Hepatocyte (in vitro differentiated cells): ENCODE measurements at places on chromosomes 16 and 17. TPM values are rescaled to one million over a fixed set of nuclear protein-coding genes. Genes with fewer than 3 reads are reported as not detected.
A peak's percentile ranks its signal among the peaks of the same experiment; 100 is the strongest.

DNA sequence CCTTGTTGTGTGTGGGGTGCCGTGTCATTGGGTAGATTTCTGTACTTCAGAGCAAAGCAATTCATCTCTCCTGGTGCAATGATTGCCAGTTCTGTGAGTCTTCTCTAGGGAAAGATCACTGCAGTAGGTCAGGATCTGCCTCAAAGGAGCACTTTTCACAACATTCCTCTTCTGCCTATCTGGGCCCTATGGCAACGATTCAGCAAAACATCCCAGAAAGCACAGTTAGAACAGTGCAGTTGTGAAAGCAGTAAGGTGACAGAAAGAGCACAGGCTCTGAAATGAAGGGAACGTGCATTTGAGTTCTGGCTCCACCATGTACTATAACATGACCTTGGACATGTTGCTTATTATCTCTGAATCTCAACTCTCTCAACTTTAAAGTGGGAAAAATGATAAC lies 178.5 kb upstream of the N4BP1 start:
- DNase-seq, result no peak

DNA sequence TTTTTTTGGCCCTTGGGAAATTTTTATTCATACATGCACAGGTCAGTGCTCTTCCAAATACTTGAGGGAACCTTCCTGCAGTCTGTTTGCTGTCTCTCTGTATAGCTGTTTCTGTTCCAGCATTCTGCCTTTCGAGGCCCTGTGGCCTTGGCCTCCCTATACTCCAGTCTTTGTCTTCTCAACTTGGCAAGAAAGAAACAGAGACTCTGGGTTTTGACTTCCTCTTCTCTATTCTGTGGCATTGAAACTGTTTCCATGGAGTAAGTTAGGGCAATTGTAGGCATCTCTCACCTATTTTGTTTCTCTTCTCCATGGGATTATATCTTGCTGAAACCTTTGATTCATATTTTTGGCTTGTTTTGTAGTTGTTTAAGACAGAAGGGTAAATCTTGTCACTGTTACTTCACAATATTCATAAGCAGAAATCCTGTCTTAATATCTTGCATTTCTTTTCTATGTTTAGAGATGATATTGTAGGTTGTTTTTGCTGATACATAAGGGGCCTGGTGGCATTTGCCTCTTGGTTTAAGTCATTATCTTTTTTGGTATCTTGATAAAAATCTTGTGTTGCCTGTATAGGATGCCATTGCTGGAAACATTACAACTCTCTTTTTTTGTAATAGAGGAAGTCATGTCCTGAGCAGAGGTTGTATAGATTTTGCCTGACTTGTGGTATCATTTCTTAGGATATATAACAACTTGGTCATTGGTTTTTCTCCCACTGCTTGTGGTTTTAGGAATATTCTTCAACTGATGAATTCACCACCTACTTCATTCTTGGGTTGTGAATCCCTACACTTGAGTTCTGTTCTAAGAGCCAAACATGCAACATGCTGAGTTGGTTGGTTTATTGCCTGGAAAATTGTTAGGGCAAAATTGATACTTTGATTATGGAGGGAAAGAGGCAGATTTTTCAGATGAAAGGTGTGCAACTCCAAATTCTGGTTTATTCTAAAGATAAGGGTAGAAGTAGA lies 168.6 kb downstream of the FTO start:
- no peak for DNase-seq

- DNase-seq, result no peak
Measured at GRCh38 chr17:151886-152859, 14.8 kb downstream of the SCGB1C2 start.

- DNase-seq, result peak; percentile 69
Measured at GRCh38 chr17:27756467-27757371, 43.6 kb downstream of the NOS2 start.

GRCh38 chr17:304461-304860 lies 48.1 kb downstream of the RPH3AL start:
- DNase-seq, result peak; percentile 28

GRCh38 chr17:81435652-81436293 lies 40.5 kb downstream of the BAHCC1 start:
- DNase-seq, result no peak

DNA sequence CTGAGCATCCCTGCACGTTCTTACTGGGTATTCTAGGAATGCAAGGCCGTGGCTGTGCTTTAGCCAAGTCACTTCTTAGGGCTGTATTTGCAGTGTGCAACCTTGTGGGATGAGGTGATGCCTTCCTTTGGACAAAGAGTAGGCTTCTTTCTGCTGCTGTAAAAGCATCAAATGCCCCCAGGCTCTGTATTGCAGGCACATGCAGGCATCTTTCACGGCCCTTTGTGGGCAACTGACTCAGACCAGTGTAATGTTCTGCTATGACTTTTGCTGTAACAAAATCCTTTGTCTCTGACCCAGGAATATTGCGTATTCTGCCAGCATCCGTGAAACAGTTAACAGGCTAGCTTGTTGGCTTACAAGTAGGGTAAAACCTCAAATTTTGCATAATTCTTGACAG lies 30.9 kb upstream of the GCSH start:
- no peak for DNase-seq

Gene RPL13
- total RNA-seq, result 4,787 and 7,288 TPM in 2 replicates

Gene ABCA3
- 1.5 and 1.8 TPM in 2 replicates for total RNA-seq

- no peak for DNase-seq
Measured at GRCh38 chr16:72977127-72977526, 70.8 kb downstream of the ZFHX3 start.

DNA sequence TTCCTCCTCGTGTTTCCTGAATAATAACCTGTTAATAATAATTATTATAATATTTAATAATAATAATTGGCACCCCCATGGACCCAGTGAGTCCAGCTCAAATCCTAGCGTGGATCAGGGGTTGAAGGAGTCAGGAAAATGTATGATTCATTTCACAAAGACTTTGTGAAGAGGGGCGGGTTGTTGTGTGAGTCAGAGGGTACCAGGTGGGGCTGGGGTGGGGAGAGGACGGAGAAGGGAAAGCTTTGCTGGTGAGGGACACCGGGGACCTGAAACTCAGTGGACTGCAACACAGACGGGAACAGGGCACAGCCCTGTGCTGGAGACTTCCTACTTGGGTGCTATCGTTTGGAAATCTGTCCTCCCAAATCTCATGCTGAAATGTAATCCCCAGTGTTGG lies 3.1 kb upstream of the ADORA2B start:
- no peak for DNase-seq

DNA sequence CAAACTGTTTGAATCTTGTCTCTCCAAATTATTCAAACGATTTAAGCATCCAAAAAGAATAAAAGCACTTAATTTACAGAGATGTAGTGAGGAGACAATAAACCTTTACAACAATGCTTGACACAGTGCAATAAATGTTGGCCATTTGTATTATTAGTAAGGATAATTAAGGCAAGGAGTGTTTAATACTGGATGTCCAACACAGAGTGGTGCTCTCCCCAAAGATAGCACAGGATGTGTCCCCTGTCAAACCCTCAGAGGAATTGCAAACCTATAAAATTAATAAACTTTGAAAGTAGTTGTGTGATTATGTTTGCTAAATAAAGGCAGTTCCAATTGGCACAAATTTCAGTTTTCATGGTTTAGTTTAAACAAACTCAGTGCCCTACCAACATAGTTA lies 253.0 kb upstream of the AXIN2 start:
- no peak for DNase-seq

DNA sequence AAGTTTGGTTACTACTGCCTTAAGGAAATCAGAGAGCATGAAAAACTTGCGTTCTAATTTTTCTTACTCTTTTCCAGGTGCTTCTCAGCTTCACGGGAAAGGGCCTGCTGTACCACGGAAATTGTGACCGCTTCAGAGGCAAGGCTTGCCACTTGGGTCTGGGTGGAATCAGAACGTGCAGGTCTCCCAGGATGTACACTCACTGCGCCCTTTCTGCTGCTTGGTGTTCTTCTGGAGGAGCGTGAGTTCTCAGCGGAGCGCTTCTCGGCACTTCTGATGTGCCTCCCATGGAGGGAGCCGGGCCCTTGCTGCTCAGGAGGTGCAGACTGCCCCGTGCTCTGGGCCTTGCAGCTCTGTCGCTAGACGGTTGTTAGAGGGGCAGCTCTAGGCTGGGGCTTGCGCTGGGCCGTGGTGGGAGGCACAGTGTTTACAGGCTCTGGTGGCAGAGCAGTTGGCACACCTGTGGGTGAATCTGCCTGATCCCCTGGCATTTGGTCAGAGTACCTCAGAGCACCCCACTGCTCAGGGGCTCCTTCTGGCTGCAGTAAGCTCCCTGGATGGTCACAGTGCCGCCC lies 32.8 kb downstream of the UBN1 start:
- no peak for DNase-seq

DNA sequence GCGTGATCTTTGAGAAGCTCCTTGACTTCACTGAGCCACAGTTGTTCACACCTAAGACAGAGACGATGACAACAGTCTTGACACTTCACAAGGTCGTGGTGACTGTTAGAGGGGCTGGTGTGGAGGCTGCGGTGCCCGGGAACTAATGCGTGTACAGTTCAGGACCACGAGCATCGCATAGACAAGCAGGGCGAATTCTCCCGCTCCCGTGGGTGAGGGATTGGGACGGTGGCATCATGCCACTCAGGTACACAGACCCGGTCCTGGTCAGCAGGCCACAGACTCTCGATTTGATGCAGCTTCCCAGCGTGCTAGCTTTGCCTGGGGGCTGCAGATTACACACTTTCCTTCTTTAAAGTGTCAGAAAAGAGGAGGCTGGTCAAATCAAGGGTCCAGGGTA lies 24.7 kb downstream of the CEP295NL start:
- DNase-seq, result no peak

DNA sequence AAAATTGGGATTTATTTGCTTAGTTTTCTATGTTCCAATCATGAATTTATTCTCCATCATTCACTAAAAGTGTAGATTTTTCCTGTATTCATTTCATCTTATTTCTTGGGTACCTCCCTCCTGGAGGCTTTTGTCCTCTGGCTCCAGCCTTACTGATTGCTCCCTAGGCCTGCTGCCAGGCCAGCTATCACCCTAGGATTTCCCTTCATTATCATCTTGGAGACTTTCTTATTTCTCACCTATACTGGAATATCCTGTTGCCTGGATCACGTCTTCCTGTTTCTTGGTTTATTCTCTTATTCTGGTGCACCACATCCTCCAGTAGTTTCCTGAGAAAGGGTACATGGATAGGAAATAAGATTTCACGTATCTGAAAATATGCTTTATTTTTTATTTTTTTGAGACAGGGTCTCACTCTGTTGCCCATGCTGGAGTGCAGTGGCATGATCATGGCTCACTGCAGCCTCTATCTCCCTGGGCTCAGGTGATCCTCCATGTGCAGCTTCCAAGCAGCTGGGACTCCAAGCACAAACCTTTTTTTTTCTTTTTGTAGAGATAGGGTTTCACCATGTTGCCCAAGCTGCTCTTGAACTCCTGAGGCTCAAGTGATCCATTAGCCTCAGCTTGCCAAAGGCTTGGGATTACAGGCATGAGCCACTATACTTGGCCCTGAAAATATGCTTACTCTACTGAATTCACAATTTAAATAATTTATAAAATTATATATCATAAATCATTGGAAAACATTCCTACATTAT lies 13.3 kb upstream of the KPNB1 start:
- no peak for DNase-seq

DNA sequence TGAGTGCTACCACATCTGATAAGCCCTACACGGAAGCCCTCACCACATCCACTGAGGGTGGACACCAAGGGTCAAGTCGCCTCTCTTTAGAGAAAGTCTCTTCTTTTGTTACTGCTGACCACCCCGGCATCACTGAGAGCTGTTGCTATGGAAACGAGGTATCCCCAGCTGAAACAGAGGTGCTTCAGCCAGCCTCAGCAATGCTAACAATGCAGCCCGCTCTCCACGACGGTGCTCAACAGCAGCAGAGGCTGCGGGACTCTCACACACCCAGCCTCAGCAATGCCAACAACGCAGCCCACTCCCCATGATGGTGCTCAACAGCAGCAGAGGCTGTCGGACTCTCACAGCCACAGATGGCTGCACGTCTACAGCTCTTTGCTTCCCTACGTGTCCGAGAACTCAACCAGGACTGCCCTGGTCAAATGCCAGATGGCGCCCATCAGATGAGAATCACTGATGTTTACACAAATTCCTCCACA lies 41.4 kb downstream of the VPS53 start:
- DNase-seq, result peak; percentile 15

GRCh38 chr16:31461921-31462804 lies 2.9 kb downstream of the ARMC5 start:
- no peak for DNase-seq

DNA sequence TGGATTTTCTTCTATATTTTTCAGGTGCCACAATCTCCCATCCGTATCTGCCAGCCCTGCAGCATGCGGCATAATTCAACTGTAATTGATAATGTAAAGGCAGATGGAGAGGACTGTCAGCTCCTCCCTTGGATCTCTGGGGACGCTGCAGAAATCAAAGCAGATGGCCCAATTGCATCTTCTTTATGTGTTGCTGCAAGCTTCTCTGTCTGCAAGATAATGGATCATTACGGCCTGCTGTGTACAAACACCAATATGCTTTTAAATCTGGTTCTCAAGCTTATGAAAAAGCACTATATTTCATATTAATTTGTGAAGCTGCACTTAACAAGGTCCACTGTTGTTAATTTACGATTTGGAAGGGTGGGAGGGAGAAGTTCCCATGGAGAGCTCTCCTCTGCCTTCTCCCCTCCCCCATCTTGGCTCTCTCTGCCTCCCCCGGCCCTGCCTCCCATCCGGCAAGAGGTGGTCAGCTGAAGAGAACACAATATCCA lies 607.5 kb downstream of the TOX3 start:
- DNase-seq, result no peak

- DNase-seq, result no peak
Measured at GRCh38 chr17:3977387-3977786, 13.2 kb upstream of the ATP2A3 start.

- no peak for DNase-seq
Measured at GRCh38 chr17:71535321-71535720, 585.5 kb upstream of the SOX9 start.

Gene CLEC10A
- total RNA-seq, result 0.24 and 0.37 TPM in 2 replicates

DNA sequence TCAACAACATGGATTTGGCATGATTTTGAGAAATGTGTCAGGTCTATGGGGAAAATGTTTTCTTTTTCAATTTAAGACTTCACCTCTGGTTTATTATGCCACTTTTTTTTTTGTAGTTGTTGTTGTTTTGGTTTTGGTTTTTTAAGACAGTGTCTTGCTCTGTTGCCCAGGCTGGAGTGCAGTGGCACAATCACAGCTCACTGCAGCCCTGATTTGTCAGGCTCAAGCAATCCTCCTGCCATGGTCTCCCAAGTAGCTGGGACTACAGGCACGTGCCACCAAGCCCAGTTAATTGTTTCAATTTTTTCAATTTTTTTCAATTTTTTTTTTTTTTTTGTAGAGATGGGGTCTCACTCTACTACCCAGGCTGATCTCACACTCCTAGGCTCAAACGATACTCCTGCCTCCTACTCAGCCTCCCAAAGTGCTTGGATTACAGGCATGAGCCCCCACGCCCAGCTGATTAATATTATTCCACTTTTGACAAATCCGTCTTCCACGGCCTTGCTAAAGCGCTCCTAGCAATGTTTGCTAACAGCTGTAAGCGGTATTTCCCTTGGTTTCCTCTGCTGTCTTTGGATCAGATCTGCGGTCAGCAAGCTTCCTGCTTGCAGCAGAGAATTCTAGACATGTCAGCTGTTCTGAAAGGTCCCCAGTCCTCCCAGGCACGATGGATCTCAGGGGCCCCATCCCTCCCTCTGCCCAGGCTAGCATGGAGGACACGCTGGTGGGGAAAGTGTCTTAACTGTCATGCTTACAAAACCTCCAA lies 7.0 kb upstream of the MILR1 start:
- no peak for DNase-seq
